ENCODE measurements at places on chromosomes 7 and 10. TPM values are rescaled to one million over a fixed set of nuclear protein-coding genes. Genes with fewer than 3 reads are reported as not detected.

- H3K4me1 ChIP-seq: no peaks in the 10 kb centered on the region
- no peak overlapping the region for H3K4me3 ChIP-seq
- no peaks in the 10 kb centered on the region for H3K27me3 ChIP-seq
- no peaks in the 10 kb centered on the region for H3K36me3 ChIP-seq
Measured at GRCh38 chr10:32210306-32211045, 136.5 kb downstream of the EPC1 start.

GRCh38 chr10:118521415-118522117 is 73.9 kb downstream of the PRLHR start:
- no peak overlapping the region for H3K27ac ChIP-seq
- no peaks in the 10 kb centered on the region for H3K36me3 ChIP-seq
- peak; percentile 47 for DNase-seq

- H3K4me3 ChIP-seq: no peak overlapping the region
- no peak for DNase-seq
- no peak overlapping the region for H3K27ac ChIP-seq
- no peaks in the 10 kb centered on the region for H3K36me3 ChIP-seq
- no peaks in the 10 kb centered on the region for H3K27me3 ChIP-seq
Measured at GRCh38 chr10:9222917-9223316, 1168.4 kb downstream of the GATA3 start.

GRCh38 chr7:138729444-138729843 is 28.3 kb upstream of the SVOPL start:
- no peaks in the 10 kb centered on the region for H3K27me3 ChIP-seq
- H3K4me1 ChIP-seq: no peaks in the 10 kb centered on the region
- no peak overlapping the region for H3K27ac ChIP-seq
- no peak for DNase-seq

DNA sequence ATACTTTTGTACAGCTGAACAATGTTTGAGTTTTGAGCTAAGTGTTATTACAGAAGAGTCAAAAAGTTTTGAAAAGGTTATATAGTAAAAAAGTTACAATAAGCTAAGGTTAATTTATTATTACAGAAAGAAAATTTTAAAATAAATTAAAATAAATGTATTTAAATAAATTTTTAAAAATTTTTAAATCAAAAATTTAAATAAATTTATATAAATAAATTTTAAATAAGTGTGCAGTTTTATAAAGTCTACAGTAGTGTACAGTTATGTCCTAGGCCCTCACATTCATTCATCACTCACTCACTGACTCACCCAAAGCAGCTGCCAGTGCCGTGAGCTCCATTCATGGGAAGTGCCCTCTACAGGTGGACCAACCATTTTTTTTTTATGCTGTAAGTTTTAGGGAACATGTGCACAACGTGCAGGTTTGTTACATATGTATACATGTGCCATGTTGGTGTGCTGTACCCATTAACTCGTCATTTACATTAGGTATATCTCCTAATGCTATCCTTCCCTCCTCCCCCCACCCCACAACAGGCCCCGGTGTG is 462.9 kb upstream of the ZMIZ1 start:
- H3K27me3 ChIP-seq: no peaks in the 10 kb centered on the region
- DNase-seq: no peak
- peaks cover 7% of the 10 kb centered on the region for H3K4me1 ChIP-seq
- no peaks in the 10 kb centered on the region for H3K36me3 ChIP-seq
- no peak overlapping the region for H3K27ac ChIP-seq
- H3K4me3 ChIP-seq: no peak overlapping the region

GRCh38 chr10:6348096-6348874 is 145.6 kb downstream of the PFKFB3 start:
- H3K4me3 ChIP-seq: no peak overlapping the region
- H3K27ac ChIP-seq: peak overlapping the region; percentile 14
- H3K27me3 ChIP-seq: no peaks in the 10 kb centered on the region
- peaks cover 16% of the 10 kb centered on the region for H3K4me1 ChIP-seq

DNA sequence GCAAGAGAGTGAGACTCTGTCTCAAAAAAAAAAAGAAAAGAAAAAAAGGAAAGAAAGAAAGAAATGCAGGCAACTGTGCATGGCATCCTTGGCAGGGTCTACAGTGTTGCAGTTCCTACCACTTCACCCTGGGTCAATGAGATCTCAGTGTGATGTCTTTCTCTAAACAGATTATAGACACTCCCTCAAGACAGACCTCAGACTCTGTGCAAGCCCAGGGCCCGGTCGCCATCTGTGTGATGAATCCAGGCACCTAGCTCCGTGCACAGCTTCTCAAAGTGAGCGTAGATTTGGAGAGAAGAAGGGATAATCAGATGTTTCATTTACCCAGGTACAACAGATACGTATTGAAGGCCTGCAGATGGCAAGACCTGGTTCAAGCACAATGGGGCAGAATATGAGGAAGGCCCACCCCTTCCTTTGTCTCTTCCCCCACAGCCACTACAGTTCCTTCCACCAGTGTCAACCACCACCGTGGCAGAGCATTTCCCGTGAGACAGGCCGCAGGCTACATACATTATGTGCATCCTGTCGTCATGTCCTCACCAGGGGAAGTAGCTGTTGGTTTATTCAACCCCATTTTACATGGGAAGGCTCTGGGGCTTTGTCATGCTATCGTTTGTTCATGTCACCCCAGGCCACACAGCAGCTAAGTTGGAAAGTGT is 471.7 kb upstream of the GALNT17 start:
- no peak overlapping the region for H3K27ac ChIP-seq
- DNase-seq: no peak
- no peaks in the 10 kb centered on the region for H3K27me3 ChIP-seq
- H3K4me3 ChIP-seq: no peak overlapping the region
- peaks cover 17% of the 10 kb centered on the region for H3K4me1 ChIP-seq

- no peaks in the 10 kb centered on the region for H3K36me3 ChIP-seq
- peaks cover 9% of the 10 kb centered on the region for H3K4me1 ChIP-seq
- H3K27ac ChIP-seq: no peak overlapping the region
- no peak for DNase-seq
- no peaks in the 10 kb centered on the region for H3K27me3 ChIP-seq
Measured at GRCh38 chr10:110972231-110973134, 53.1 kb downstream of the SHOC2 start.

- H3K27ac ChIP-seq: no peak overlapping the region
- H3K4me1 ChIP-seq: no peaks in the 10 kb centered on the region
- H3K4me3 ChIP-seq: no peak overlapping the region
- no peaks in the 10 kb centered on the region for H3K27me3 ChIP-seq
- H3K36me3 ChIP-seq: peaks cover 2% of the 10 kb centered on the region
- peak; percentile 37 for DNase-seq
Measured at GRCh38 chr10:35552650-35553342, 52.3 kb upstream of the GJD4 start.

GRCh38 chr10:43136995-43137716 is 1.1 kb upstream of the CSGALNACT2 start:
- H3K27ac ChIP-seq: peak overlapping the region; percentile 99
- H3K4me1 ChIP-seq: peaks cover 44% of the 10 kb centered on the region
- H3K36me3 ChIP-seq: no peaks in the 10 kb centered on the region
- peak overlapping the region; percentile 95 for H3K4me3 ChIP-seq

- no peaks in the 10 kb centered on the region for H3K27me3 ChIP-seq
- no peak for DNase-seq
- no peak overlapping the region for H3K27ac ChIP-seq
- H3K4me3 ChIP-seq: no peak overlapping the region
- H3K4me1 ChIP-seq: no peaks in the 10 kb centered on the region
Measured at GRCh38 chr7:57179776-57180415, 47.7 kb upstream of the ZNF479 start.

Gene RBM20
- 7.7 TPM for total RNA-seq

Gene ZPBP
- not detected for total RNA-seq

Gene HOGA1
- total RNA-seq: 0.83 TPM

DNA sequence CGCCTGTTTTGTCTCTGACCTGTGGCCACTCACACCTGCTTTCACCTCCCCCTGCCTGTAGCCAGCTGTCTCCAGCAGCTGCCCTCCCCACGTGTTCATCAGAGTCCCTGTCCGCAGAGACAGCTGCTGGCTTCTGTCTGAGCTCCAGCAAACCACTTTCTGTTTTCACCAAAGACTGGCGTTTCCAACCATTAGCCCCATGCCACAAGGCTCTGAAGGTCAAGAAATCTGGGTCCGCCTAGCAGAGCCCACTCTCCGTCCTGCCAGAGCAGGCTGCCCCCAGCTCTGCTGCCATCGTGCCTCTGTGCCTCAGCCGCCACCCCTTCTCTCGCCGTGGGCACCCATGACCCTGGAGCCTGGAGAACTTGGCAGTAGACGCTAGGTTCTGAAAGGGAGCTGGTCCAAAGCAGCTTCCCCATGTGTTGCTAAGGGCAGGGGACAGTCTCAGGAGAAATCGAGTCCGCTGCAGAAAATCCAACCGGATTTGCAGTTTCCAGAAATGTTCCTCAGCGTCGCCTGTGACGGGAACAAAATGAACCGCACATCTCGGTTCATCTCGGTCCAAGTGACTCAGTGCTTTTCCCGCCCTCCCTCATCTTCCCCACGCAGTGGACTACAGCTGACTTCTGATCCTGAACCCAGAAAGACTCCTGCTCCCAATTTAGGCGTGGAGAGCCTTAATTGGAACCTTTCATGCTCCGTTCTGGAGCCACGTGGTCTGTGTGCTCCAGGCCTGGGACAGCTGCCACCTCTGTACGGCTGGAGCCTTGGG is 28.0 kb downstream of the TMEM120A start:
- H3K27ac ChIP-seq: peak overlapping the region; percentile 93
- H3K27me3 ChIP-seq: no peaks in the 10 kb centered on the region
- H3K4me3 ChIP-seq: peak overlapping the region; percentile 33
- H3K4me1 ChIP-seq: peaks cover 77% of the 10 kb centered on the region

DNA sequence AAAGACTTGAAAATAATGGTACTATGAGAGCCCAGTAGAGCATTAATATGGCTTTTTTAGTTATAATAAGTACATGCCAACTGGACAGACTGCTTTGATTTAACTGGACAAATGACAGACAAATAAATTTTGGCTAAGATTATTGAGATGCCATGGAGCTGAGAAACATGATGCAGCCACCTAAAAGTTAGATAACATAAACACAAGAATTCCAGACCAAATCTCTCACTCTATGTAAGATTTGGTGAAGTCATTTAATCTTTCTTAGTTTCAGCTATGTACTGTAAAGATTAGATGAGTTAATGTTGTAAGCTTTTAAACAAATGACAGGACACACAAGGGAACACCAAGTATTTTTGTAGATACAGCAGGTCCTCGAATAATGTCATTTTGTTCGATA is 118.2 kb downstream of the CACNA2D1 start:
- H3K27ac ChIP-seq: no peak overlapping the region
- H3K27me3 ChIP-seq: no peaks in the 10 kb centered on the region
- H3K4me1 ChIP-seq: no peaks in the 10 kb centered on the region
- no peak overlapping the region for H3K4me3 ChIP-seq
- H3K36me3 ChIP-seq: no peaks in the 10 kb centered on the region

- peaks cover 34% of the 10 kb centered on the region for H3K4me1 ChIP-seq
- no peak for DNase-seq
- no peak overlapping the region for H3K27ac ChIP-seq
- no peaks in the 10 kb centered on the region for H3K36me3 ChIP-seq
Measured at GRCh38 chr10:104351919-104352318, 1.7 kb upstream of the CFAP58 start.

All from esophagus muscularis mucosa (tissue), 4 donors.